ENCODE measurements at places on chromosomes 3 and 15.

GRCh38 chr3:183252118-183252782 lies 803 bp upstream of the B3GNT5 start:
- DNase-seq, result no peak

DNA sequence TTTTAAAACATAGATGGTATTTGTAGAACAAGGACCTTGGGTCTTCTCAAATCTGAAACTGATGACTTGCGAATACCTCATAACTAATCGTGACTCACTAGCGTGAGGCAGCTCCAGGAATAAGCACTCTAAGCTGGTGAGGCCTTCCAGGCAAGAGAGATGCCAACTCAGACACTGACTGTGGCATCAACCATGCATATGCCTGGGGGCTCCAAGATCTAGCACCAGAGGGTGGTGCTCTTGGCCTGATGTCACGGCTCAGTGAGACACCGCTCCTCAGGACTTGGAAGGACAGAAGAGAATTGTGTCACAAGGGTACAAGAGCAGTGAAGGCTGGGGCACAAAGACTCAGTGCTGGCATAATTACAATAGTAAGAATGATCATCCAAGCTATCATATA lies 125.0 kb upstream of the TRIM42 start:
- no peak for DNase-seq

DNA sequence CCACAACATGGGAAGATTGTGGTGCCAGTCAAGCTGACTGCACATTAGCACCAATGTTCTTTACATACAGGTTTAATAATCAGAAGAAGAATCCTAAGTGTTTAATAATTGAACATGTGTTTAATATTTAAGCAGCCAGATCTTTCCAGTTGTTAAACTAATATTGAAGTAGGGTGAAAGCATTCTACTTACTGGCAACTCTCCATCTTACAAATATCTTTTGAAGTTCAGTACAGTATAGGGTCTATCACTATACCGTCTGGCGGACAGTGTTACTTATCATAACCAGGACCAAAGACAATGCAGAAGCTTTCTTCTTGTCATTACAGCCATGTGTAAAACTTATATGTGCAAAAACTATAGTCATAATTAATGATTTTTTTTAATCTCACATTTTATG lies 376.4 kb downstream of the CNTN6 start:
- DNase-seq, result no peak

DNA sequence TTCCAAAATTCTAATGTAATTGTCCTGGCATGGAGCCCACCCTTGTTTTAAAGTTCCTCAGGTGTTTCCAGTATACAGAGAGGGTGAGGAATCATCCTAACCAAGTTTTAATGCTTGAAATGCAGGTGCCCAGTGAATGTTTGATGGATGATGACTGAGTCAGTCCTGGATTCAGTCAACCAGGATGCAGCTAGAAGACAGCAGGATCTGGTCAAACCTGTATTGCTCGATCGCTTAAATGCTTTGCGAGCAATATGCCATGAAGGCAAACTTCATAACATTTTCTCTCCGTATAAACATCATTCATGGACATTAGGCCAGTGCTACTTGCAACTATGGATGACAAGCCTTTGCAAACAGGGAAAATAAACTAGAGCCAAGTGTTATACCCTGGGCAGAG lies 591.2 kb downstream of the RSL24D1 start:
- DNase-seq, result no peak

GRCh38 chr3:65005486-65005885 lies 317.7 kb upstream of the ADAMTS9 start:
- peak; percentile 72 for DNase-seq

DNA sequence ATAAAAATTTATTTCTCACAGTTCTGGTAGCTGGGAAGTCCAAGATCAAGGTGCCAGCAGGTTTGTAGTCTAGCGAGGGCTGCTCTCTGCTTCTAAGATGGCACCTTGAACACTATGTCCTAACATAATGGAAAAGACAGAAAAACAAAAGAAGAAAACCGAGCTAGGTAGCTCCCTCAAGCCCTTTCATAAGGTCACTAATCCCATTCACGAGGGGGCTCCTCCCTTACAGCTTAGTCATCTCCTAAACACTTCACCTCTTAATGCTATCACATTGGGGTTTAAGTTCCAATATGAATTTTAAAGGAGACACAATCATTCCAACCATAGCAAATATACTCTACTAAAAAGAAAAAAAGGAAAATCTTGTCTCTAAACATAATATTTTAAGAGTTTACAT lies 23.6 kb downstream of the GOLGA6D start:
- no peak for DNase-seq
